Right atrium auricular region (tissue), 2 donors: ENCODE measurements at places on chromosomes 1 and 21. TPM values are rescaled to one million over a fixed set of nuclear protein-coding genes. Genes with fewer than 3 reads are reported as not detected.

ETNK2 gene
- total RNA-seq, result 17.5 TPM

USH2A gene
- total RNA-seq, result 5.6 TPM

KCNJ10 gene
- total RNA-seq, result not detected

FAM43B gene
- total RNA-seq, result 1.7 TPM

GRCh38 chr1:8077120-8077573, 51.0 kb upstream of the ERRFI1 start:
- H3K4me3 ChIP-seq, result no peak overlapping the region
- H3K36me3 ChIP-seq, result no peaks in the 10 kb centered on the region
- peak; percentile 65 for DNase-seq
- peaks cover 19% of the 10 kb centered on the region for H3K4me1 ChIP-seq

GRCh38 chr1:41500378-41500777, 15.9 kb upstream of the EDN2 start:
- no peak overlapping the region for H3K4me3 ChIP-seq
- H3K27ac ChIP-seq, result peak overlapping the region; percentile 98
- no peaks in the 10 kb centered on the region for H3K27me3 ChIP-seq
- no peak for DNase-seq
- H3K4me1 ChIP-seq, result no peaks in the 10 kb centered on the region

DNA sequence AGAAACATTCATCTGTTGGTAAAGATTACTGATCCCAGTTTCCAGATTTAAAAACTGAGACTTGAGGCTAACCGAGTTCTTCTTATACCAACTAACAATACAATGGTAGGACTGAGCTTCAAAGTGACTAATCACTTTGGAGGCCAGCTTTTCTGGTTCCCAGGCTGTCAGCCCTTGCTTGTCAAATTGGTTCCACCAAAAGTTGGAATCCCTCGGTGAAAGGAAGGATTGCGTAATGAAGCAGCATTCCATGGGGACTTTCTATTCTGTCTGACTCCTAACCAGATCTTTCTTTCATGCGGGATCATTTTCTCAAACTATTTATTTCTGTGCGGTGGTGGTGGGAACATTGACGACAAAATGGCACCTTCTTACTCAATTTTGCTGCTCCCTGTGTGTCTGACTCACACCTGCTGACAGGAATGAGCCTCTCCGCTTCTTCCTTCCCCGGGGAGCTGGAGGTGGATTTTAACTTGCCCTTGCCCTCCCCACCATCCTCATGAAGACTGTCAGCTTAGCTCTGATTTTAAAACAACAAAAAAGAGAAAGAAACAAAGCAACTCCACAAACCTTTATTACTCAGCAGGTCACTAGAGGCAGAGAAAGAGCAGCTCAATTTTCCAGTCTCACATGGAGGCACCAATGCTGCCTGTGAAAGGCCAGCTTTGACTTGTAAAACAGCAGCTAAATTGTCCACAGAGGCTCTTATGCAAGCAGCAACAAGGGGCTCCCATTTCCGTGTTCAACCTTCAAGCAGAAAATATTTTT, 32.9 kb upstream of the RASAL2 start:
- no peak for DNase-seq
- H3K4me1 ChIP-seq, result no peaks in the 10 kb centered on the region
- no peaks in the 10 kb centered on the region for H3K27me3 ChIP-seq
- H3K36me3 ChIP-seq, result no peaks in the 10 kb centered on the region
- peak overlapping the region; percentile 56 for H3K27ac ChIP-seq

- H3K4me1 ChIP-seq, result peaks cover 28% of the 10 kb centered on the region
- H3K27me3 ChIP-seq, result no peaks in the 10 kb centered on the region
- no peak overlapping the region for H3K27ac ChIP-seq
- H3K36me3 ChIP-seq, result no peaks in the 10 kb centered on the region
- no peak overlapping the region for H3K4me3 ChIP-seq
These were observed 1.6 kb upstream of the IFNGR2 start for GRCh38 chr21:33401630-33401992.

GRCh38 chr1:217586586-217586985, 44.3 kb downstream of the GPATCH2 start:
- no peaks in the 10 kb centered on the region for H3K4me1 ChIP-seq
- no peaks in the 10 kb centered on the region for H3K36me3 ChIP-seq
- no peak overlapping the region for H3K4me3 ChIP-seq
- no peak overlapping the region for H3K27ac ChIP-seq
- no peaks in the 10 kb centered on the region for H3K27me3 ChIP-seq
- DNase-seq, result no peak

GRCh38 chr1:180510882-180511281, 8.5 kb upstream of the ACBD6 start:
- DNase-seq, result no peak
- no peak overlapping the region for H3K4me3 ChIP-seq
- H3K27me3 ChIP-seq, result no peaks in the 10 kb centered on the region
- no peaks in the 10 kb centered on the region for H3K36me3 ChIP-seq

- no peak for DNase-seq
- peak overlapping the region; percentile 86 for H3K27ac ChIP-seq
- no peaks in the 10 kb centered on the region for H3K4me1 ChIP-seq
- peak overlapping the region; percentile 87 for H3K4me3 ChIP-seq
- H3K36me3 ChIP-seq, result no peaks in the 10 kb centered on the region
- H3K27me3 ChIP-seq, result no peaks in the 10 kb centered on the region
These were observed 790 bp downstream of the TESK2 start for GRCh38 chr1:45490121-45490625.

GRCh38 chr21:38797470-38797869, 8.3 kb upstream of the ETS2 start:
- H3K4me3 ChIP-seq, result no peak overlapping the region
- H3K4me1 ChIP-seq, result no peaks in the 10 kb centered on the region
- DNase-seq, result no peak
- no peaks in the 10 kb centered on the region for H3K27me3 ChIP-seq
- no peaks in the 10 kb centered on the region for H3K36me3 ChIP-seq
